HTR-8/SVneo (cell line): ENCODE measurements at places on chromosomes 12 and 14.

GRCh38 chr12:119369161-119369560 is 34.6 kb downstream of the CCDC60 start:
- no peak for DNase-seq

DNA sequence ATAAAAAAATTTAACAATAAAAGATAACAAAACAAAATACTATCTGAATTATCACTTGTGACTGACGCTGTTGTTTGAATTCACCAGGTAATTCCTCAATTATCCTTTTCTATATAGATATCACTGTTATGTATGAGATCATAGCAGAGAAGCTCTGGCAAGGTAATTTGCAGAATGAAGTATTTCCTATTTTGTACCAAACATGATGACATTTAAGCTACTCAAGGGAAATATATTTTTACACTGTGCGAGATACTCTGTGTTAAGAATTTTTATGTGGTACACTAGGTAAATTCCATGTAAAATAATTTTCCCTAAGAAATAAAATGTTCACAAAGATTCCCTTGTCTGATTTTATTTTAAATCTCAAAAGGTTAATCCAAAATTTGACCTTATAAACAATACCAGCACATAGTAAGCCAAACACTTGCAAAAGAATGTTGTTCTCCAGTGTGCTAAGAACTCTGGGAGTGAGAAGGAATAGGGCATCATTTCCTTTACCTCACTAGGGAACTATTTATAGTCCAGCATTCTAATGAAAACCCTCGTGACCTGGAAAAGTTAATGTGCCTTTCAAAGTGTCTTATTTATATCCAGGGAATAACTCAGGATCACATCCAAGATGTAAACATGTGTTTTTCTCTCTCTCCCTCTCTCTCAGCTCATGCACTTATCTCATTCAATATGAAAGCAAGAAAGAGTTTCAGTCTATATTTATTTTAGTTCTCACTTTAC is 115.2 kb upstream of the RAP1B start:
- DNase-seq: no peak

GRCh38 chr14:52073251-52073650 is 4.4 kb upstream of the NID2 start:
- DNase-seq: no peak

GRCh38 chr14:87676814-87677437 is 316.1 kb downstream of the GALC start:
- no peak for DNase-seq

DNA sequence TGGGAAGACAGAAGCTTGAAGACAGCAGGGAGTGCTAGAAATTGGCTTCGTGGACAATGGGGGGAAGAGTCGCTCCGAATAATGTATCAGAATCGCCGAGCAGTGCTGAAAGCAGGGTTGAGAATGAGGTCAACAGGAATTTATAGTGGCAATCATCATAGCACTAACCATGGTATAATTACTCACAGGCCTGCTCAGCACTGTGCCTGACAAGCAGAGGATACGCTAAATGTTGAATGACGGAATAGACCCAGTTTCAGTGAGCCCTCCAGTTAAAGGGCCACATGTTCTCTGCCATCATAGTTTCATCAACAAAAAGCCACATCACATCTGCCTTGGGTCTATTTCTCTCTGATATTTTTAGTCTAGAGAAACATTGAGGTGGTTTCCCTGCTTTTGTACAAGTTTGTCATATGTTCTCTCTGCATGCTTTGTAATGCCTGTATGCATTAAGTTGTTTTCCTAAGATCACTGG is 130.3 kb upstream of the EGLN3 start:
- DNase-seq: no peak

- no peak for DNase-seq
These were observed 65.7 kb downstream of the STAB2 start for GRCh38 chr12:103652808-103653207.

DNA sequence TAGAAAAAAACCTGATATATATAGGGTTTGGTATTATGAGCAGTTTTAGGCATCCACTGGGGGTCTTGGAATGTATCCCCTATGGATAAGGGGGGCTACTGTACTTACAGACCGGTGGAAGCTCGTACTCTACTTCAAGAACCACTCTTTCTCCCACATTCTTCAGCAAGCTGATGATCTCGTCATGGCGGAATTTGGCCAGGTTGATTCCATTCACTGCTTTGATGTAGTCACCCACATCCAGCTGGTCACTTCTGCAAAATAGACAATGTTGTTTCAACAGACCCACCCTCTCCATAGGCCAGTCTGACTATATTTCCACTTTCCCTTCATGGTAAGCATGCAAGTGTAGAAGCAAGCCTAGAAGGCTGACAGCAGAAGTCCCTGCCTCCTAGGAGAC is 139.9 kb downstream of the GRIP1 start:
- DNase-seq: no peak

DNA sequence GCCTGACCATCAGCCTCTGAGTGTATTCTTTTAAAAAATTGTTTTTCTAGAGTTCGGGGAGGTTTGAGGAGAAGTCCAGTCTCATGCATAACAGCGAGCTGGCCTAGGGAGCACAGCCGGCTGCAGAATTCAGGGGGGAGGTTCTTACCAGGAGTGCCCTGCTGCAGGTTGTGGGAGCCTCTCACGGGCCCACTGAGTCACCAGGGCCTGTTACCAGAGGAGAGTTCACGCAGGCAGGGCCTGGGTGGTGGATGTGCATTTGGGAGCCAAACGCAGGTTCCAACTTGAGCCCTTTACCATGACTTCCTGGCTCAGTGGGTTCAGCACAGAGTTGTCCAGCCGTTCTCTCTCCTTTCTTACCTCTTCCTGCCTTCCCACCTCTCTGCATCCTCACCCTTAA is 14.4 kb downstream of the CD9 start:
- no peak for DNase-seq

GRCh38 chr14:38931969-38932652 is 170.9 kb downstream of the SEC23A start:
- DNase-seq: no peak

DNA sequence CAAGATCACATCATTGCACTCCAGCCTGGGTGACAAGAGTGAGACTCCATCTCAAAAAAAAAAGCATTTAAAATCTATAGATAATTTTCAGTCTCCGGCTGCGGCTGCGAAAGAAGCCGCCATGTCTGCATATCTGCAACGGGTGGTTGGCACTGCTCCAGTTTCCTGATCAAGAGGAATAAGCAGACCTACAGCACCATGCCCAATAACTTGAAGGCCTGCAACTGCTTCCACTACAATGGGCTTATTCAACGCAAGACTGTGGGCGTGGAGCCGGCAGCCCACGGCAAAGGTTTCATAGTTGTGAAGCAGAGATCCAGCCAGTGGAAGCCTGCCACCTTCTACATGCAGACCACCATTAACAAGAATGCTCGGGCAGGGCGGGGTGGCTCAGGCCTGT is 30.6 kb upstream of the EID3 start:
- DNase-seq: no peak

- DNase-seq: no peak
These were observed 61.1 kb upstream of the FLRT2 start for GRCh38 chr14:85468816-85469215.

- no peak for DNase-seq
These were observed 126.6 kb downstream of the ZFP36L1 start for GRCh38 chr14:68666236-68666635.

DNA sequence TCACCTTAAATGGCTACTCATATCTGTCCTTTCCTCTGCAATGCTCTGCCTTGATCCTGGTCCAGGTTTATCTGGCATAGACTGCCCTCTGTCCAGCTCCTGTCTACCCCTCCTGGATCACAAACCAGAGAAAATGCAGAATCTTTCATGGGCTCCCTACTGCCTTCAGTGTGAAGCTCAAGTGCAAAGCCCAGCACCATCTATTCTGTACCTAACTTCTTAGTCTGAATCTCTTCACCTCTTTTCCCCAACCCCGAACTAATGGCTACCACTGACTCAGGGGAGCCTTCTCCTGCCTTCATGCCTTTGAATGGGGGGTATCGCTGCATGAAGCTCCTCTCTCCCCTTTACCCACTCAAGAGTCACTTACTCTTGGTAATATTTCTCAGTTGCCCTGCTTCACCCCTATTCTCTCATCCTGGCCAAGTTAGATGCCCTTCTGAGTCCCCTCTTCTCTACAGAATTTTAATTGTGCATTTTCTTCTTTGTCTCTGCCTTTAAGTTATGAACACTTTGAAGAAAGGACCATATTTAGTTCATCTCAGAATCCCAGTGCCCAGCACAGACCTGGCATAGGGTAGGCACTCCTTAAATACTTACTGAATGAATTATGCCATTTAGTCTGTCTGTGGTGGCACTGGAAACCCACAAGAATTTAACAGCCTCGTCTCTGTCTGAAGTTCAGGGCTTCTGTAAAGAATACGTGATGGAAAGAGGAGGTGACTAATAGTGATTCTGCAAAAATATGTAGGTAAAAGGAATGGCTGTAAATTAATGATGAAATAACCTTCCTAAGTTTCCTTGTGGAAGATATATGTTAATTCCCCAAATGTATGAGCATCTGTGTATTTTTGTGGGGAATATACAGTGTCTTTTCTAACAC is 191.3 kb upstream of the AMIGO2 start:
- DNase-seq: peak; percentile 70

DNA sequence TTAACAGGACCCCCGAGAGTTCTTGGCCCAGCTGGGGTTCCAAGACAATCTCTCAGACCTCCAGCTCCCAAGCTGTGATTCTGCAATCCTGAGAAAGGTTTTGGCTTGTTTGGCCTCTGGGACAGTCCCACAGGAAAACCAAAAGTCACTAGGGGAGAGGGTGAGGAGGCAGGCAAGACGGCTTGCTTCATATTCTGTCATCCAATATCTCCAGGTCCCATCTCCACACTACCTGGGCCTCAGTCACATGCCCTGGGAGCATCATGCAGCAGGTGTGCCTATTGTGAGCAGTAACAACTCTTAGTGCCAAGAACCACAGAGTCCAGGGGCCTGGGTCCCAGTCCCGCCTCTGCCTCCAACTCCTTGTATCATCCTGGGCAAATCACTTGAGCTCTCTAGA is 1.7 kb downstream of the KRT79 start:
- DNase-seq: no peak

DNA sequence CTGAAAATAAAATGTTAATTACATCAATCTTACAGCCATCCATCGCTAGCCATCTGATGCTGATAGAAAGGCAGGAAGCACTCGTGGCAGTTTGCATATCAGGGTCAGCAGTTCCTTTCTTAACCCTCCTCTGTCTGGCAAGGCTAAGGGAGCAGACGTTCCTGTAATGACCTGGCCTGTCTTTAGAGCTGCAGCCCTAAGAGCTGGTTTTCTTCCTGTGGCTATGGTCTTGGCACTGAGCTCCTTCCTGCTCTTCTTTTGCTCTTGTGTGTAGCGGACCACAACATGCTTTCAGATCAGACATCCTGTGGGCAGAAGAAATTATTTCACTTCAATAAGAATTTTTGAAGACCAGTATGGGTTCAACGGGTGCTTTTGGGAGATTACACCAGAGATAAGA is 170.4 kb downstream of the DAD1 start:
- no peak for DNase-seq

GRCh38 chr12:9700606-9700956 is 31.1 kb downstream of the CLEC2D start:
- no peak for DNase-seq
